ENCODE measurements at places on chromosomes 1 and 21.

DNA sequence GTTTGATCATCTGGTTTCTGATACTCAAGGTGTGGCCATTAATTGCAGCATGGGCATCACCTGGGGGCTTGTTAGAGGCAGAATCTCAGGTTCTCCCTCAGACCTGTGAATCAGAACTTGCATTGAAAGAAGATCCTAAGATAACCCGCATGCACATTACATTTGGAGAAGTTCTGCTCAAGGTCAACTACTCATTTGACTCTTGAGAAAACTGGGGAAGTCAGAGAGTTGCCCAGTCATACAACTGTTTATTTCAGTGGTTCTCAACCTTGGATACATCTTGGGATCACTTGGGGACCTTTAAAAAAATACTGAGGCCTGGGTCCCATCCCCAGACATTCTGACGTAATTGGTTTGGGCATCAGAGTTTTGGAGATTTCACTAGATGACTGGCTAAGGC, 30.5 kb downstream of the CAMTA1 start:
- no peak for DNase-seq

DNA sequence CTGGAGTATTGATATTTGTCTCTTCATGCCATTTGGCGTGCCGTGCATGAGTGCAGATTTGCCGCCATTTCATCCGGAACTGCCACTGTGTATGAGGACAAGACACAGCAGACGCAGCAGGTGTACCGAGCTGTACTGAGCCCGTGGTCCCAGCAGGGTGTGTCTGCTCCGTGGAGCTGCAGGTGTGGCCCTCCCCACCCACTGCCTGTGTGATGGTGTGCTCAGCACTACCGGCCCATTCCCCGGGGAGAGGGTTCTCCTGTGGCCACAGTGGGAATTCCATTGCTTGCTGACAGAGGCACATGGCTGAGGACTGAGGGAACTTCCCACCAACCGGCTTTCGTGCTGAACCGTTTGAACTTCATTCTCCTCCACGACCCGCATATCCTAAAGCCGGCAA, 34.3 kb upstream of the COL6A1 start:
- no peak for DNase-seq

- DNase-seq: no peak
These were observed 5.8 kb downstream of the RGS1 start for GRCh38 chr1:192581131-192581927.

- DNase-seq: no peak
These were observed 160.5 kb downstream of the CASZ1 start for GRCh38 chr1:10635992-10636391.

- DNase-seq: no peak
These were observed 13.0 kb downstream of the KCNK2 start for GRCh38 chr1:215095524-215095923.

DNA sequence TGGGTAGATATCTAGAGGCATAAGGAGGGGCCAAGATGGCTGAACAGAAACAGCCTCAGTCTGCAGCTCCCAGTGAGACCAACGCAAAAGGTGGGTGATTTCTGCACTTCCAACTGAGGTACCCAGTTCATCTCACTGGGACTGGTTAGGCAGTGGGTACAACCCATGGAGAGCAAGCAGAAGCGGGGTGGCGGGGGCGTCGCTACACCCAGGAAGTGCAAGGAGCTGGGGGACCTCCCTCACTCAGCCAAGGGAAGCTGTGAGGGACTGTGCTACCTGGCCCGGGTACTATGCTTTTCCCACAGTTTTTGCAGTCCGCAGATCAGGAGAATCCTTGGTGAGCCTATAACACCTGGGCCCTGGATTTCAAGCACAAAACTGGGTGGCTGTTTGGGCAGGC, 26.0 kb downstream of the KIFAP3 start:
- no peak for DNase-seq

GRCh38 chr1:107451715-107452114, 310.9 kb downstream of the NTNG1 start:
- no peak for DNase-seq

DNA sequence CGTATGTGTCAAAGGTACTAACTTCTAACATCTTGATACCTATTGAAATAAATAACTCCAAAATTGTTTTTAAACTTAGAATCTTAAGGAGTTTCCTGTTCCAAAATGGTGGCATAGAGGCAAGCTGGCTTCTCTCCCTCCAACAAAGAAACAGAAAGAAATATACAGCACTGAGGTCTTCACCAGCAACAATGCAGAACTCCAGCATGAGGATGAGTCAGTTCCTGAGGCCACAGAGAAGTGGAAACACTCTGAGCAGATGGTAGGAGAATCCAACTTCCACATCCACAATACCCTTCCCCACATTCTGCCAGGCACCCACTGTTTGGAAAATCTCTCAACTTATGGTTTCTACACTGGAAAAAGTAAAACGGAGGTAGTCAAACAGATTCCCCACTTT, 12.2 kb upstream of the PPIH start:
- no peak for DNase-seq

DNA sequence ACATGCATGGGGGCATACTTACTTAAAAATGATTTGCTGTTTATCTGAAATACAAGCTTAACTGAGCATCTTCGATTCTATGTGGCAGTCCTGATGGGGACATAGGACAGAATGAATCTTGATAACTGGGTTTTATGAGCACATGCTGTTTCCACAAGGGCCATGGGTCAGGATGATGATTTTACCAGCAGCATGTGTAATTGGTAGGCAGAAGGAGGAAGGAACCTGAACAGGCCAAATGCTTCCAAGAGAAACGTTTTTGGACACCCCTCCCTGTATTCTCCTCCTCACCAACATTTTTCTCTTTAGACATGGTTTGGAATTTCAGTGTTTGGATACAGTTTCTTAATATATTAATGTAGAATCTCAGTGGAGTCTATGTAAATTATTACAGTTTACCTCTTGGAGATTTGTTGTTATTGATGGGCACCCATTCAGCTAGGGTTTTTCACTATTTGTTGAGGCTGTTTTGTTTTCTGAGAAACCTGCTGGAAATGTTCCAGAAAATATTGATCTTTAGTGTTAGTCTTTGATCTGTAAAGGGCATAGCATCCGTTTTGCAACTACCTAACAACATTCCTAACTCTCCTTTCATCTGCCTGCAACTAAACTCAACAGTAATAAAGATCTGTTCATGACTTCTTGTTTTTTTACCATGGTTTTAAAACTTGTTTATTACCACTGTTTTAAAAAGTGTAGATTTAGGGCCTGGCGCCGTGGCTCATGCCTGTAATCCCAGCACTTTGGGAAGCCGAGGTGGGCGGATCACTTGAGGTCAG, 42.0 kb downstream of the TBCE start:
- no peak for DNase-seq
